ENCODE measurements at places on chromosomes 6 and 20.

- DNase-seq, result no peak
These were observed 3.2 kb upstream of the MCCD1 start for GRCh38 chr6:31525553-31525931.

GRCh38 chr20:62618611-62619529, 23.4 kb upstream of the SLCO4A1 start:
- no peak for DNase-seq

DNA sequence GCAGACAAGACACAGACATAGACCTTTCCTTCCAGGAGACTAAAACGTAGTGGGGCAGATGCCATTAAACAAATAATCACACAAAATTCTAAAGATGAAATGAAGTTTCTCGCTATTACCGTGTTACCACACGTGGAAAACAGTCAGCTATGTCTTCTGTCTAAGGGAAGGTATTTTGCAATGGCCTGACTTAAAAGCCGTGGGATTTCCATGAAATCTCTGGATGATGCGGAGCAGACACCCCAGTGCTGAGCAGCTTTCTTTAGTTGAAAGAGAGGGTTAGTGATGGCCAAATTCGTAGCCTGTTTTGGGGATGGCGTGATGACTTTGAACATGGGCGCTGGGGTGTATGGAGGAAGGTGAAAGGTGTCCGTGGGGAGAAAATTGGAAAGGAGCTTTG, 281.8 kb downstream of the NRN1 start:
- no peak for DNase-seq

GRCh38 chr20:10636326-10636818, 37.4 kb downstream of the JAG1 start:
- no peak for DNase-seq

DNA sequence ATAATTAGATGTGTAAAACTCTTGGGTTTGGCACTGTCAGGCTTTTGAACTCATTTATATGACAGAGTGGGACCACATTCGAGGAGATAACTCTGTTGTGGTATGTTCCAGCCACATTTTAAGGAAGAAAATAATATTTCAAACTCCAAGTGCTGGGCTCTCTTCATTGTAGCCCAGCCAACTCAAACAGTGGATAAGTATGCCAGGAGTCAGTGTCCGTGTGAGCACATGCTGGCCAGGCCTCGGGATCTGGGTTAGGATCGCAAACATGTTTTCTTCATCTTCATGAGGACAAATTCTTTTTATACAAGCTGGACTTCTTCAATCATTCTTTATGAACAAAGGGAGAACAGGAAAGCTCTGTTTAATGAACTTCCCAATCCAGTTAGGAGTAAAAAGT, 497.5 kb downstream of the MAFB start:
- DNase-seq, result no peak

GRCh38 chr6:24967211-24967610, 31.5 kb upstream of the RIPOR2 start:
- DNase-seq, result no peak
